Activated T-helper 1 cell treated with anti-CD3 and anti-CD28 coated beads, Interleukin-2, amount 50 U/mL, for 16 hours (primary cell): ENCODE measurements at places on chromosomes 6 and 20.

DNA sequence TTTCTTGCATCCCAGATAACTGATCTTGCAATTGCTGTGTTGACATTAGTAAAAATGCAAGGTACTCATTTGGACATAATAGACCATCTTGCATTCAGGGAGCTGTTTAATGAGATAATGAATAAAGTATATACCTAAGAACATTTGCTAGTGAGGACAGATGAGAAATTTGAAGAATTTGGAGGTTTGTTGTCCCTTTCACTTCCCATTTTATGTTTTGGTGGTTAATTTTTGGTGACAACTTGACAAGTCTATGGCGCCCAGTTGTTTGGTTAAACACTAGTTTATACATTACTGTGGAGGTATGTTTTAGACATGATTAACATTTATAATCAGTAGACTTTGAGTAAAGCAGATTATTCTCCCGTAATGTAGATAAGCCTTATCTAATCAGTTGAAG, 300.2 kb upstream of the SYNCRIP start:
- no peak for DNase-seq

DNA sequence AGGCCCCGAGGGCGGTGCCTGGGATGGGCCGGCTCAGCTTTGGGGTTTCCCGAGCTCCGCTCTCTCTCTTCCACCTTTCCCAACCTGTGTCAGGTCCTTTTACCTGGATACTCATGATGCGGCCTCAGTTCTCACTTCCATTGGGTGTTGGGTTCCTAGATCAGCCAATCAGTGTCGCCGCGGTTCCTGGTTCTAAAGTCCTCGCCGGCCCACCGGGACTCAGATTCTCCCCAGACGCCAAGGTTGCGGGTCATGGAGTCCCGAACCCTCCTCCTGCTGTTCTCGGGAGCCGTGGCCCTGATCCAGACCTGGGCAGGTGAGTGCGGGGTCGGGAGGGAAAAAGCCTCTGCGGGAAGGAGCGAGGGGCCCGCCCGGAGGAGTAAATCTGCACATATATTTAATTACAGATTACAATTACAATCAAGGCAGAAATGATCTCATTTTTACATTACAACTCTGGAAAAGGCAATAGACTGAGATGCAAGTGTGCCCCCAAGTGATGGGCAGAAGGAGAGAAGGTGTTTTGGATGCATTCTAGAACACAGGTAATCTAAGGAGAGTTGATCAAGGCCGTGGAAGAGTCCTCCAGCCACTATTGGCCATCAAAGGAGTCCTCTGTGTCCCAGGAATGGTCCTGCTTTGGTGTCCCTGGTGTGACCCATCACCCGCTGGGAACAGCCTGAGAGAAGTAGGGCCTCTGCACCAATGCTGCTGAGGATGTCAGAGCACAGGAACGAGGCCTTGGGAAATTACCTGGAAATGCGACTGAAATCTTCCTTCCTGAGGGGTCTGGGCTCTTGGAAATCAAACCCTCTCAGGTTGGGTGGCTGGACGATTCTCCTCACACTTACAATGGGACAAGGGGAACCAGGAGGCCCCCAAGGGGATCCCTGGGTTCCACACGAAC, 34.7 kb upstream of the MICB start:
- DNase-seq: peak; percentile 81

DNA sequence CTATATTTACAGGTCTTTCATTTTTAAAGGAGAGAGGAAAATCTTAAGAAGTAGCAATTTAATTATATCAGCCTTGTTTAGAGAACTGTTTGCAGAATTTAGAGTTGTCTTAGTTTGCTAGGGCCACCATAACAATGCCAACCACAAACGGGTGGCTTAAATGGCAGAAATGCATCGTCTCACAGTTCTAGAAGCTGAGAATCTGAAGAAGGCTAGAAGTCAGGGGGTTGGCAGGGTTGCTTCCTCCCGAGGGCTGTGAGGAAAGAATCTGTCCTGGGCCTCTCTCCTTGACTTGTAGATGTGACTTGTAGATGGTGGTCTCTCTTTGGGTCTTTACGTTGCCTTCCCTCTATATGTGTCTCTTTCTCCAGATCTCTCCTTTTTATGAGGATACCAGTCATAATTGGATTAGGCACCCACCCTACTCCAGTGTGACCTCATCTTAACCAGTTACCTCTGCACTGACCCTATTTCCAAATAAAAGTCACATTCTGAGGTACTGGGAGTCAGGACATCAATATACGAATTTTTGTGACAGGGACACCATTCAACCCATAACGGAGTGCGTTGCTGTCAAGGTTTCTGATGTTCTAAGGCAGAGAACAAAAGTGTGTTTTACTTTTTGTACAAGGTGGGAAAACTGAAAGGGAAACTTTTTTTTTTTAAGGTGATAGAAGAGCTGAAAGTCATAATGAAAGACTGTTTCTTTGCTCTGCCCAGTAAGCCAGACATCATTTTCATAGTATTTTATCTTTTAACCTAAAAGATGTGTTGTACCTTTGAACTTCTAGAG, 84.4 kb downstream of the SAMD3 start:
- DNase-seq: no peak

DNA sequence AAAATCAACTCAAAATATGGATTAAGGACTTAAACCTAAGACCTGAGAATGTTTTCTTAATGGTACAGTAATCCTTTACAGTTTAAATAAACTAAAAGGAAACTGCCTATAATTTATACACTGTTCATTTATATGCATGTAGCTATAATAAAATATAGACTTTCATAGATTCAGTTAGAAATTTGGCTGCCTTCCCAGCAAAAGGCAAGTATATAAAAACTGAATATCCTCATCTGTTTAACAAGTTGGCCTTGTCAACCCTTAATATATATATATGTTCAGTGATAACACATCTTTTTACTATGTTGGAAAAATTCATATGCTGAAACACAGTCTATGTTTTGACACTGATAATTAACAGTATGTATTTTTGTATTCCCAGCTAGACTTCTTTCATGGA, 123.1 kb downstream of the GRIK2 start:
- DNase-seq: no peak

DNA sequence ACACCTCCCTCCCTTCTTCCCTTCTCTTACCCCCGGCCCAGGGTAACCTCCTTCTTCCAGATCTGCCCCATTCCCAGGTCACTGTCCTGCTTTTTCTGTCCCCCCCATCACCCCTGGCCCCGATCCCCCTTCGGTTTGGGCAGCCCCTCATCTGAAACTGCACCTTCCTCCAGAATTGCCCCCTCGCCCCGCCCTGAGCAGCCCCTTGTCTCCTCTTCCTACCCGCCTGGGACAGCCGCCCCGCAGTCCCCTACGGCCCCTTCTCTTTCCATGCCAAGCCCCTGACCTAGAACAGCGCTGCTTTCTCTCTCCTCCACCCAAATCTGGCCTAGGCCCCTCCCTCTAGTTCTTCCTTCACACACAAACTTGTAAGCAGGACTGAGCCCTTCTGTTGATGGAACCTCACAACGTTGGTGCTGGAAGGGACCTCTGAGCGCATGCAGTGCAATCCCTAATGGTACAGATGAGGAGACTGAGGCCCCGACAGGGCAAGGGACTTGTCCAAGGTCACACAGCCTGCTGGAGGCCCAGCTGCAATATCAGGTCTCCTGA, 630 bp downstream of the PPP2R5D start:
- no peak for DNase-seq

- no peak for DNase-seq
These were observed 64.5 kb downstream of the TRMT6 start for GRCh38 chr20:5885866-5886265.
